ENCODE measurements at places on chromosomes 7 and 10.

DNA sequence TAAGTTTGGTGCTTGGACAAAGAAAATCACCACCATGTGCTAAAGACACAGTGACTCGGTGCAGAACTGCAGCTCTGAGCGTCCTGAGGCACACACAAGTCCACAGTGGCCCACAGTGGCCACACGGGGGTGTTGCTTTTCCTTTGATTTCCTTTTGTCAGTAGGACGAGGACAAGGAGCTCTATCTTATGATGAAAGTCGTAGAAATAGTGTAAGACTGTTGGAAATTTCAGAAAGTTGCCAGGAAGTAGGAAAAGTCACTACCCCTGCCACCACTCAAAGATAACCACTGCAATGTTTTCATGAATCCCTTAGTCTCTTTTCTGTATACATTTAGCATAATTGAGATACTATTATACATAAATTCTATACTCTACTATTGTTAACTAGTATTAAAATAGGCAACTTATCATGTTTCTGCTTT, 146.0 kb downstream of the TNS3 start:
- peak; percentile 75 for DNase-seq

DNA sequence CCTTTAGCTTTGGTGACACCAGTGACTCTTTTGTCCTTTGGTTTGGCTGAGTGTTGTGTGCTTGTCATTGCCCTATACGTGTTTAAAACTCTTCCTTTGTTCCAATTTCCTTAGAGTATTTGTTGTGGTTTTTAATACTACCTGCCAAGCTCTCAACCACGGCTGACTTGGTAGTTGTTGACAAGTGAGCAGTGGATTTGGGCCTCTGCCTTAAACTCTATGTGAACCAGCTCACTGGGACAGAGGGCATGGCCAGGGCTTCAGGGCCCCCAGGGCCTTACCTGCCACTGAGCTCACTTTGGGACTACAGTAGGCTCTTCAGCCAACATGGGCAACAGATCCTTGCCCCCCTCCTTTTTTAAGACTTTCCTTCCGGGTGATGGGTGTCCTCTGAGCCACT, 9.6 kb upstream of the DMBT1 start:
- DNase-seq: no peak

DNA sequence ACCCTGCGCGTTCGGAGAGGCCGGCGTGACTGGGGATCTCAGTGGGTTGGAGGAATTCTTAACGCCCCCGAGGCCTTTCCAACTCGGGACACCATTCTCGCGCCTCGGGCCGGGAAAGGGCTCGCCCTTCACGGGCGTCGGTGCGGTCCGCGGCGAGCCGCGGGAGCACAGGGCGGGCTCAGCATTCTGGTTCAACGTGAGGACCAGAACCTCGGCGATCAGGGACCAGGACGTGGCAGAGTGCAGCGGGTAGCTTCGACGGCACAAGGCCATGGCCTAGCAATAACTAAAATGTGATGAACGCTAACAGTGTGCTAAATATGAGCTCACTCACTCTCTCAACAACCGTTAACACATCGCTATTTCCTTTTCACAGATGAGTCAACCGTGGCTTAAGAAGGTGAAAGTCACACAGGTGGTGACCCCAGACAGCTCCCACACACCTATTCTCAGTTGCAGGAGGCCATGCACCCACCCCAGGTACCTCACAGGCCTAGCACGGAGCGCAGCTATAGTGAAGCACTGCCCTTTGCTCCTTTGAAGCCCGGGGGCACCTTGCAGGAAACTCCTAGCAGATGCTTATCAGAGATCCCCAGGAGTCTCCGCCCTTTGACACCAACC, 4.5 kb upstream of the EMX2 start:
- DNase-seq: no peak

DNA sequence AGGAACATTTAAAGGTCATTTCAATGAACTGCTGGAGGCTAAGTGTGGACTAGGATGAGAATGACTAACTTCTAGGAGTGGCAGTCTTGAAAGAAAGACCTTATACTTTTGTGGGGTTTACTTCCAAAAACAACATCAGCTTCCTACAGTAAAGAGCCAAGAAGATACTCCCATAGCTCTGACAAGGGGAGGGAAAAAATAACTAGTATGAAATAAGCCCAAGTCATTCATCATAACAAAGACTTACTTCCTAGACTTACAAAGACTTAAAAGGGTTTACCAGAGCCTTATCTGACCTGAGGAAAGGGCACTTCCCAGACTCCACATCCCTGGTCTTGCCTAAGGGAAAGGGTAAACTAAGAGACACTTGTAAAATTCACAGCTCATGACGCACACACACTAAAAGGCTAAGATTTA, 31.7 kb downstream of the ARHGAP12 start:
- DNase-seq: peak; percentile 33

DNA sequence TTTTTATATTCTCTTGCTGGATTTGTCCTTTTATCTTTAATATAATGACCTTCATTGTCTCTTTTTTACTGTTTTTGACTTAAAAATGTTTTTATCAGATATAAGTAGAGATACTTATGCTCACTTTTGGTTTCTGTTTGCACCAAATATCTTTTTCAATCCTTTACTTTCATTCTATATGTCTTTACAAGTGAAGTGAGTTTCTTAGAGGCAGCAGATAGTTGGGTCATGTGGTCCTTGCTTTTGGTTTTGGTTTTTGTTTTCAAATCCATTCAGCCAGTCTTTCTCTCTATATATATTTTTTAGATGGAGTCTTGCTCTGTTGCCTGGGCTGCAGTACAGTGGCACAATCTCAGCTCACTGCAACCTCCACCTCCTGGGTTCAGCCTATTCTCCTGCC, 932.4 kb upstream of the LRRTM3 start:
- DNase-seq: no peak

GRCh38 chr7:107185716-107186115, 16.9 kb downstream of the HBP1 start:
- no peak for DNase-seq

DNA sequence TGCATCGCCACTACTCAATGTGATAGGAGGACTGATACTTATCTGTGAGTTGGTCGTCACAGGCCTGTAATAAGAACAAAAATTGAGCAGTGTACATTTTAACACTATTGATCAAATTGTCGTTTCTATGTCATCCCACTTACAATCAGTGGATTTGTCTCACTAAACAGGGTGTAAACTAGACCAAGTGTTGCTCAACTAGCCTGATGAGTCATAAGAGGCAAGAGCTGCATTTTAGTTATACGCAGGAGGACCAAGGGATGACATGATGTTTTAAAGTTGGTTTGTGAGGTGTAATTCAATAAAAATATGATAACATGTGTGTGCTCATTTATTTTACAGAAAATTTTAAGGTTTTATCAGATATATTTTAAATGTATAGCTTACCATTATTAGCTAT, 1239.2 kb downstream of the REEP3 start:
- DNase-seq: no peak

DNA sequence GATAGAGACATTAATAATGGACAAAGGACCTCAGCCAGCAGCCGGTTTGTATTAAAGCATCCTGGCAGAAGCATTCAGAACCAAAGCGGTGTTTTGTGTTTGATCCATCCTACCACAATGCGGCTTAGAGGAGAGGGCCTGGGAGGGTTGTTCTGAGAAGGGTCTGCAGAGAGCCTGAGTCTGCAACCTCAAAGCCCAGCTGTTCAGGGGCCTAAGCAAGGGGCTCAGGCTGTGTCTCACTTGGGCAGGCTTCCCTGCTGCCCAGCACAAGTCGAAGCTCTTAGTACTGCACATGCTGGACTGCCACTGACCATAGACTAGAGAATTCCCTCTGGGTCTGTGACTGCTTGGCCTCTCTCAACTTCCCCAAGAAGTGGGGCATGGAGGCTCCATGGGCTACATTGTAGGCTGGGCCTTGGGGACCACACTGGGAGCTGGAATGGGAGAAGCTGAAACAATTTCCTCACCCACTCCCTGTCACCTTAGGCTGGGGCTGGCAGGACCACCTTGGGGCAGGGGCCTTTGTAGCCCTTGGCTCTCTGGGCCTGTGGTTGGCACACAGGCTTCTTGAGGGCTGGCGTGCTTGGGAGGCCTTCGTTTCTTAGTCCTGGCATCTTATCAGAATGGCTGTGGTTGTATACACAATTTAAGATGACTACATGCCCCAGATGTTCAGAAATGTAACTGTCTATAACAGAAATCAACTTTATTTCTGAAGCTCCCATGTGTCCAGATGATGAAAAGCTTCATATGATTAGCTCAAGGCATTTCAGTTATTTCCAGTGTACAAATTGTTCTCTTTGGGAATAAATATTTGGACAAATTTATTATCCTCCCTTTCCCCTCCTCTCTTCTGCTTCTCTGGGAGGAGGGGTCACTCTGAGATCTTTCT, 44.5 kb downstream of the LRRC18 start:
- DNase-seq: no peak

DNA sequence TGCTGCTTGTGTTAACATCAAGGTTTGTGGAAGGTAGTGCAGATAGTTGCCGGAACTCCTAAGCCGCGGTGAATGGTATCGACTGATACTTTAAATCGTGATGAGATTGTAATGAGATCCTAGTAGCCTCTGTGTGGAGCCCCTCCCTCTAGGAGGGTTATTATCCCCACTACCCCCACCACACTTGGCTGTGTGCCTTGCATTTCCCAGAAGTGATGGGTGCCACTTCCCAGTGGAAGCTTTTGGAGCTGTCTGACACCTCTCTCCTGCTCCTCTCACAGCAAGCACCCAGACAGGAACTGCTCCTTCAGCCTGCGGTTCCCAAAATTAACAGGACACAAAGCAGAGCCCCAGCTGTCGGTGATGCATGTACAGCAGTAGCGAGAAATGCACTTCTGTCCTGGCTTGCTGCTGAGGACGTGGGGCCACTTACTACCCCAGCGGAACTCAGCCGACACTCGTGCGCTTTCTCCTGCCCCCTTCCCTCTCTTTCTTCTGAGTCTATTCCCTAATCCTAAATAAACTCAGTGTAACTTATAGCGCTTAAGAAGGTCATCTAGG, 52.5 kb downstream of the PRKAG2 start:
- DNase-seq: no peak

GRCh38 chr7:40802497-40802896, 667.7 kb downstream of the SUGCT start:
- DNase-seq: no peak

GRCh38 chr7:156456503-156457115, 184.0 kb upstream of the RNF32 start:
- no peak for DNase-seq

DNA sequence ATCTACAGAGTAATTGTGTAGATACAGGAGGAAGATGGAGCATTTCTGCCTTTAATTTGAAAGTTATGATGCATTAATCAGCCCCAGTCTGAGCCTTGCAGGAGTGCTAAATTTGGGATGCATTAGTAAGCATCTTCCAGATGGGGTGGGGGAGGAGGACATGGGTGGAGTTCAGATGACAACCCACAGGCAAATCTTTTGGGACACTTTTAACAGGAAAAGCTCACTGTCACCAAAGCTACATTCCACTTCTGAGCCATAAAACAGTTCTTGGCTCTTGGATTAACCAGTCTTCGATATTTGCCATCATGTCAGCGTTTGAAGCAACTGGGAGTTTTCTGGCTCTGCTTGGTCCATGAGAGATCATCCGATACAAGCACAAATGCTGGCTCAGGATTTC, 121.1 kb downstream of the CXCL12 start:
- no peak for DNase-seq

DNA sequence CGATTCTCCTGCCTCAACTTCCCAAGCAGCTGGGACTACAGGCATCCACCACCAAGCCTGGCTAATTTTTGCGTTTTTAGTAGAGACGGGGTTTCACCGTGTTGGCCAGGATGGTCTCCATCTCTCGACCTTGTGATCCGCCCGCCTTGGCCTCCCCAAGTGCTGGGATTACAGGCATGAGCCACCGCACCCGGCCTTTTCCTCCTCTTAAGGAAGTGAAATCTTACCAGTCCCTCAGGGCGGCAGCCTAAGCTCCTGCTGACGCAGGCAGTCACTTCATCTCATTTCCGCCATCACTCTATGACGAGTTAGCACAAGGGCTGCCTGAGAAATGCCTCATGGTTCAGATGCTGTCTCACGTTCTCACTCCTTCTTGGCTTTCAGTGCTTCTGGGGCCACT, 246.0 kb upstream of the SHH start:
- no peak for DNase-seq

DNA sequence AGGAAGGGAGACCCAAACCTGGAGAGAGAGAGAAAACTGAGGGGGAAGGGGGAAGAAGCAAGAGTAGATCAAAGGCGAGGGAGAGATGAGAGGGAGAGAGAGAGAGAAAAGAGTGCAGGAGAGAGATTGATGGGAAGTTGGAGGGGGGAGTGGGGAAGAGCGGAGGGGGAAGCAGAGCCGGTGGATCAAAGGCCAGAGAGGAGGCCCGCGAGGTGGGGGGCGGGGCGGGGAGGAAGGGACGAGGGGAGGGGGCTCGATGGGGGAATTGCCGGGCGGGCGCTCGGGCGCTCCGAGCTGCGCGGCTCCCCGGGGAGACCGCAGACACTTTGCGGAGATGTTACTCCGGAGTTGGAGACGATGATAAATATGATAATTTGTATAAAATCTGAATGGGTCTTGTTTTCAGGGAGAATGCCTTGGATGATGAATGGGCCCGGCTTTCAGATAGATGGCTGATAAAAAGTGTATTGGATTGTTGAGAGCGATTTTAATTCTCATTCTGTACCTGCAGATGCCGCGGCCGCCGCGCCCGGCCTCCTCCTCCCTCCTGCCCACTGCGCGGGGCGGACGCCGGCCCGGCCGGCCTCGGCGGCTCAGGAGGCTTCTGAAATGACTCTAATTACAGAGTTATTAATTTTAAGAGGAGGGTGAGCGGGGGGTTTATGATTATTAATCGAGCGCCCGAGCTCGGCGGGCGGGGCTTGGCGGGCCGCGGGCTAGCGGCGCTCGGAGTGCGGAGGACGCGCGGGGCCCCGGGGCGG, 21.4 kb upstream of the PAX2 start:
- DNase-seq: no peak

DNA sequence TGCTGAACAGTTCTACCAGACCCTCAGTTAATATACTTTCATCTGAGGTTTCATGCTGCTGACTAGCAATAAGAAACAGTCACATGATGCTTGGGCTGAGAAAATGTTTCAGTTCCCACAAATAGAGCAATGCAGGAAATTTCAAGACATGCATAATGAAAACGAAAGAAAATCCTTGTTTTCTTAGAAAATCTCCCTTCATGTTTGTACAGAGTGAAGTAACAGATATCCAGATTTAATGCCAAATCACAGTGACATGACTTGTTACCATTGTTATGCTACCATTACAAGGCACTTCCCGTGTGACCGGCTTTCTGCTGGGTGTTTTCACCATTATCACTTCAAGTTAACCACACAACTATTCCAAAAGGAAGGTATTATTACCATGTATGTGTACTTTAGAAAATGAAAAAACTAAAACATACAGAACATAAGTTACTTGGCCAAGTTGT, 121.7 kb downstream of the DOCK4 start:
- DNase-seq: no peak

DNA sequence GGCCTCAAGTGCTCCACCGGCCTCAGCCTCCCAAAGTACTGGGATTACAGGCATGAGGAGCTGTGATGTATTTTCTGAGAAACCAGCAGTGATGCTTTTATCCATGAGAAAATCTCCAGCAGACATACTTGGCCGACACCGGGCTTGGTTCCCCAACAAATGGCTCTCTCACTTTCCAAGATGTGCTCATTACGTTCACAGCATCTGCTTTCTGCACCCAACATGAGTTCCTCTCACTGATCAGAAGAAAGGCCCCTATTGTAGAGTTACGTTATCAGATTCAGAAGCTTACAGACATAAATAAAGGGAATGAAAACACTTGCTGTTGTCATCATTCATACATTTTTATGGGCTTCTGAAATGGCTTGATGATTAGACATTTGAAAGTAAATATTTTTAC, 95.0 kb downstream of the CALD1 start:
- DNase-seq: no peak
